Smooth muscle cell of trachea (primary cell): ENCODE measurements at places on chromosomes 4 and X. TPM values are rescaled to one million over a fixed set of nuclear protein-coding genes. Genes with fewer than 3 reads are reported as not detected.

Gene PABPC1L2A
- not detected in 2 replicates for total RNA-seq

Gene EBP
- total RNA-seq = 17.9 and 76.4 TPM in 2 replicates

Gene AMTN
- total RNA-seq = not detected in 2 replicates

Gene TSC22D3
- 19.5 and 26.1 TPM in 2 replicates for total RNA-seq

Gene SETD7
- 60.5 and 74.6 TPM in 2 replicates for total RNA-seq

Gene ARMCX5
- total RNA-seq = 17.9 and 19.9 TPM in 2 replicates

Gene IL2RG
- not detected in 2 replicates for total RNA-seq
